ENCODE measurements at places on chromosomes 7 and 10.

- no peak for DNase-seq
Measured at GRCh38 chr10:122530177-122530576, 30.4 kb upstream of the DMBT1 start.

- no peak for DNase-seq
Measured at GRCh38 chr7:107690611-107691010, 30.0 kb downstream of the SLC26A4 start.

DNA sequence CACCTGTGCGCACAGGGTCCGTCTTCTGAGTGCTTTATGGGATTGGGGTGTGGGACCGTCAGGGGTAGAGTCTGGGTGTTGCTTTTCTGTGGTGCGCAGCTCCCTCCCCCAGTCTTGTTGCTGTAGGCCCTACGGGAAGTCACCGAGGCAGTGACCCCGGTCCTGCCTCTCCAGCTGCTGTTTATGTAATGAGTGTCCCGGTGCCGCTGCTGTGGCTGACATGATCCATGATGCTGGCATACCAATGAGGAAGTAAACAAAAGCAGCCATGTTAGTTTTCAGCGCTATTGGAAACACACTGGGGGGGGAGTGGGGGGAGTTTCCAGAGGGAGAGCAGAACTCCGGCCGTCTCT, 1.1 kb downstream of the TRIM8 start:
- DNase-seq, result no peak

DNA sequence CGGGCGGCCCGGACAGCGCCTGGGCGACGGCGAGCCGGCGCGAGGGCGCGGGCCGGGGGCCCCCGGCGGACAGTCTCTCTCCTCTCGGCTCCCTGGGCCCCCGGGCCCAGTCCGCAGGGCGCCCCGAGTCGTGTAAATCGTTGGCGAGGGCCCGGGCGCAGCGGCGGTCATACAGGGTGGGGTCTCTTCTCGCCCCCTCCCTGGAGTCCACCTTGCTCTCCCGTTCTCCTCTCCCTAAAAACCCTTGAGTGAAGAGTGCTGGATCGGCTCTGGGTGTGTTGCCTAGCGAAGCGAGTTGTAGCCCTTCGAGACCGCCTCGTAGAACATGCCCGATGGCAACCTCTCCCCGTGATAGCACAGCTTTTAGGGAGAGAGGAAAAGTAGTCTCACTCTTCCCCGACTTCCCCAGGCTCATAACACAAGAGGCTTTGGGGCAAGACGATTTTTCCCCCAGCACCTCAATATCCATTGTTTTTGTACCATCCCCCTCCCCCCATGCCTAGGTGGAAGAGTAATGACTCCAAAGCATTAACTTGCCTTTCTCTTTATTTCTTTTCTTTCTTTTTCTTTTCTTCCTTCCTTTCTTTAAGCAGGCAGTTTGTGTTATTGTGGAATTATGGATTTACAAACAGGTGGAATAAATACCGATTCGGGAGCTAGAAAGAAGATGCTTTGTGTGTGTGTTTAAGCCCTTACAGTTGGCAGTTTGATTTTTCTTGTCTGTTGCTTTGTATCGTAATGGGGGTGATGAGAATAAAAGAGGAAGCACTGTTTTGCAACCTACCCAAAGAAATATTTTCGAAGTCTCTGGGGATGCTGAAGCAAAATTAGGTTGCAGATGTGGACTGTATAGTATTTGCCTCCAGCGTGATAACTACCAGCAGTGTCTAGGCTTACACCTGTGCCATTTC, 822 bp downstream of the SHOC2 start:
- no peak for DNase-seq

GRCh38 chr7:1873857-1874589, 203.9 kb downstream of the ELFN1 start:
- DNase-seq, result no peak

- DNase-seq, result no peak
Measured at GRCh38 chr10:61284222-61284890, 168.8 kb downstream of the TMEM26 start.

- no peak for DNase-seq
Measured at GRCh38 chr10:71344993-71345480, 26.0 kb downstream of the SLC29A3 start.

DNA sequence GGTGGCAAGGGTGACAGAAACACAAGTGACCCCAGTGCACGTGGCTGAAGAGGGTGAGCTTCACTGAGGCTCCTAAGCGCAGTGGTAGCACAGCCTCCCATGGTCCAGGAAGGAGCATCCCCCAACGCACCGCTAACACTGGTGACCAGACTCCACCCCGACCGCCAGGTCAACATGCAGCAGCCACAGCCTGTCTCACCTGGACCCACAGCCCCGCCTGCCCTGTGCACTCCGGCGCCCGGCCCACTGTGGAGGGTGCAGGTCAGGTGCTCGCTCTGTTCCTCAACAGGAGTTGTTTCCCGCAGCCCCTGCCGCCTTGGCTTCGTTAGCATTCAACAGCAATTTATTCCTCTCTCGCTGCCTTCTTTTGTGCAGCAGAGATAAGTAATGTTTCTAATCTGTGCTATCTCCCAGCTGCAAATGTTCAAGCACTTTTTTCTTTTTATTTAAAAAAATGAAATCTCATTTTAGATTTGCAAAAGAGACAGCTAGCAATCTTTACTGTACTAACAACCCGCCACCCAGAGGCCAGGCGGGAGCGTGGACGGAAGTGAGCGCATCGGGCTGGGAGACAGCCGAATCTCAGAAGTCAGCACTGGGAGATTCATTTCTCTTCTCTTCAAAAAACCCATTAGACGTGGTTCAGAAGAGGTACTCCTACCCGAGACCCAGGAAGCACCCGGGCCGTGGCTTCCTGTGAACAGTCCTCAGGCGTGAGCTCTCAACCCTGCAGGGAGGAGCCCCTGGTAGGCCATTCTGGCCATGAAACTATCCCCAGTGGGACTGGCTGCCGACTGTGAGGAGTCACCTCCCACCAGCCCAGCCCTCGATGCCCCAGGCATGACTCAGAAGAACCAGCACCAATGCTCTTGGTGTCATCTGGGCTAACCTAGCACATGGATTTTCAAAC, 133.4 kb downstream of the MAD1L1 start:
- DNase-seq, result no peak

- no peak for DNase-seq
Measured at GRCh38 chr10:90195288-90195840, 494.0 kb downstream of the KIF20B start.

GRCh38 chr7:90692947-90693346, 96.8 kb downstream of the CDK14 start:
- DNase-seq, result no peak

DNA sequence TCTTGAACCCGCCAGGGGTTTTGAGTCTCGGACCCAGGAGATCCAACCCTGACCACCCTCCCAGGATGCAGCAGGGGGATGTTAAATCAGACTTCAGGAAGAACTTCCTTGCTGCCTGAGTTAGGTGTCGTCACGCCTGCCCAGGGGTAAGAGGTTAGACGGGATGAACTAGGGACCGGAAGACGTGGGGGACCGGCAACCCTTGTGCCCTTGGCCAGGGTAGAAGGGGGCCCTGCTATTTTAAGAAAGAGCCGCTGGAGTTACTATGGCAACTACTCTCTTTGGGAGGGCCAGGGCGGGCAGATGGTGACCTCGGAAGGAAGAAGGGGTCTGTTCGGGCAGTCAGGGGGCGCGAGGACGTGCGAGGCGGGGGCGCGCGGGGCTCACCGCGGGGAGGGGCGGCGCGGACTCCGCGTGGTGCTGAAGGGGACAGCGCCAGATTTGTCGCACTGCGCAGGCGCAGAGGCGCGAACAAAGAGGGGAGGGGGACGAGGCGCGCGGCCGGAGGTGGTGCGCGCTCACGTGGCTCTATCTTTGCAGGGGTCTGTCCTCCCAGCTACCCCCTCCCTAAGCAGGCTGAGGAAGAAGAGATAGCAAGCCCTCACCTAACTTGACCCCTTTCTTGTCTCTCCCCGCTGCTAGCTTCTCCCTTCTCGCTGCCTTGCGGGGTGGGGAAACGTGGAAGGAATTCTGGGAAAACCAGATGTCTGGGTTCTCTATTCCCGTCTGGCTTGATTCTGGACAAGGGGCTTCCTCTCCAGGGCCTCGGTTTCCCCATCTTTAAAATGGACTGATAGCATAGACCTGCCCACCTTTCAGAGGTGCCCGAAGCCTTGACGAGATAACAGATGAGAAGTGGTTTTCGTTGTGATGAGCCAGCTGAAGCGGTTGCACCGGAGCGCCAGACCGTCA, 940 bp upstream of the PSD start:
- DNase-seq, result no peak

DNA sequence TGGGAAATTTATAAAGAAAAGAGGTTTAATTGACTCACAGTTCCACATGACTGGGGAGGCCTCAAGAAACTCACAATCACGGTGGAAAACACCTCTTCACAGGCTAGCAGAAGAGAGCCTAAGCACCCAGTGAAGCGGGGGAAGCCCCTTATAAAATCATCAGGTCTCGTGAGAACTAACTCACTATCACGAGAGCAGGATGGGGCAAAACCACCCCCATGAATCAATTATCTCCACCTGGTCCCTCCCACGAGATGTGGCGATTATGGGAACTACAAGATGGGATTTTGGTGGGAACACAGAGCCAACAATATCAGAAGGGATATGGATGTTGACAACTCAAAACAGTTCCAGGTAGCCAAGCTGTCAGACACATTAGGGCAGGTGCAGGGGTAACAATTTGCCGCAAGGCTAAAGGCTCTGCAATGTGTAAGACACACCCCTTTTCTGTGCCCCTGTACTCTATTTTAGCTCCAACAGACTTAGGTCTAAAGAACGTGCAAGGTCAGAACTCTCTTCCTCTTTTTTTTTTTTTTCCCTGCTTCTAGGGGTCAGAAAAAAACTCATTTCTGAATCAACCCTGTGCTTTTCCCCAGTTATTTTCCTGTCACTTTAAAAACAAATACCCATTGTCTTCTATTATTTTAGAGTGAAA, 30.7 kb upstream of the RBM20 start:
- no peak for DNase-seq

GRCh38 chr7:33903791-33904680, 1.3 kb upstream of the BMPER start:
- no peak for DNase-seq

DNA sequence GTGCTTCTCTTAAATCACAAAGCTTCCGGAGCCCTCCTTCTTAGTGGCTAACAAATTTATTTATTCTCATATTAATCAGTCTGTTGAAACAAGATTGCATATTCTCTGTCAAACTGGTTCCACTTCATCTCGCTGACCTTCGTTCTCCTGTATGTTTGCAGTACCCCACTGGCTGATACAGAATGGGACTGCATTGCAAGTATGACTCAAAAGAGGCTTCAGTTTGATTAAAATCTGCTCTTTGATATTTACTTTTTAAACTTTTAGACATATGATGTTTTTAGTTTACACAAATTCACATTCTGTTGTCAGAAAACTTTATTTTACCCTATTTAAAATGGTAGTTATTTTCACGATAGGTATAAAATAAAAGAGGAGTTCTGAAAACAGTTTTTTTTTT, 14.3 kb upstream of the ARHGAP12 start:
- DNase-seq, result no peak

GRCh38 chr7:38950309-38950708, 27.4 kb upstream of the POU6F2 start:
- DNase-seq, result no peak

- DNase-seq, result peak; percentile 0
Measured at GRCh38 chr7:133253519-133253875, 619 bp downstream of the EXOC4 start.

DNA sequence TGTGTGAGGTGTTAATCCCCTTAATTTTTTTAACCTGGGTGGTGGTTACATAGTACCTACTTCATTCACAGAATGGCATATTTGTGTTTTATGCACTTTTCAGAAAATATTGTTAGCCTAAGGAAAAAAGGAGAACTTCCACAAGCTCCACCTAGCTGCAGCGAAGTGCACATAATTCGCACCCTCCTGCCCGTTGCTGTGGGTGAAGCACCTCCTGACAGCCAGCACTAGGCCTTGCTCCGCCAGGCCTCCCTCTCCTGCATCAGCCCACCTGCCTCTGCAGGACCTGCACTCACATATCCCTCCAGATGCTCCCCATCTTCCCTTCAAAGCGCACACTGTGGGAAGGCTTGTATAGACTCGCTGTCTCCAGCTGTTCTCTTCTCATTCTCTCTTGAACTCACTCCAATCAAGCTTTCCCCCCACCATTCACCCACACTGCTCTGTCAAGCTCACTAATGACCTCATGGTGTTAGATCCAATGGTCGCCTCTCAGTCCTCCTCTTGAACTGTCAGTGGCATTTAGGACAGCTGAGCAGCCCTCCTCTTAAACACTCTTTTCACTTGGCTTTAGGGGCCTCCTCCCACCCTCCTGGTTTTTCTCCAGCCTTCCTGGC, 20.7 kb upstream of the GRID1 start:
- no peak for DNase-seq

DNA sequence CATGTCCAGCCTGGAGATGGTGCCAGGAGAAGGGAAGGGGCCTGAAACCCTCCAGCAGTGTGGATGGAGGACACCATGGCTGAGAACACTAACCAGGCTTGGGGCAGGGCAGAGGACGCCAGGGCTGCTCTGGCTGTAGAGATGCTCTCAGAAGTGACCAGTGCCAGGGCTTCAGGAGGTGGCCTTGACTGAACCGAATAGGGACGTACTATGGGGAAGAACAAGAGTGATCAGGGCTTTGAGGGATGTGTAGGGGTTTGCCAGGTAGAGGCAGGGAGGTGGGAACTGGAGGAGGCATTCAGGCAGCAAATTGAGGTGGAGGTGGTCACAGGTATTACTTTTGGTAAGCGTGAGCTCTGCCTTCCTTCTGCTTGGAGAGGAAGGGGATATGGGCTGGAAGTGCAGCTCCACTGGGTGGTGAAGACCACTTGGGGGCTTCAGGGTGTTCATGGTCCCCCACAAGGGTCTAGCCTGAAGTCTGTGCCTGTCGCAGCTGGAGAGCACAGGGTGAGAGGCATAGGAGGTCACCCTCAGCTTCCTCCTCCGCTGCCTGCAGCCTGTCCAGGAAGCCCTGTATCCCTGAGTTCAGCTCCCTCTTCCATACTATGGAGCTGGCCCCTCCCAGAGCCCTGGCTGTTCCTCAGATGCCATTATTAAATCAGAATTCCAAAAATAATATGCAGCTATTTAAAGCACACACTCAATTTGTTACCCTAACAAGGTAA, 27.8 kb downstream of the ADCY1 start:
- DNase-seq, result no peak

- no peak for DNase-seq
Measured at GRCh38 chr7:44306606-44307005, 18.8 kb downstream of the CAMK2B start.

DNA sequence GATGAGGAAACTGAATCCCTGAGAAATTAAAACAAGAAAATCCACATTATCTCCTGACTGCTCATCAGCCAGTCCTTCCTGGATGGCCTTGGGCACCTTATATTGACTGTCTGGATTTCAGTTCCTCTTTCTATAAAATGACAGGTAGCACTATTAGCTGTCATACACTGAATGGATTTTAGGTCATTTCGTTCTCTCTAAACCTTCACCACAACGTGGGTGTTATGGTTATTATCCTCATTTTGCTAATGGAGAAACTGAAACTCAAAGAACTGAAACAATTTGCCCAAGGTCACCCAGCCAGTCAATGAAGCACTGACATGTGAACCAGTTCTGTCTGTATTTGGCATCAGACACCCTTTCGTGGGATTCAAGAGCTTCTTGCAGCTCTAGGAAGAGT, 193.8 kb downstream of the CYP26A1 start:
- DNase-seq, result no peak

Data from stimulated activated CD8-positive, alpha-beta memory T cell treated with anti-CD3 and anti-CD28 coated beads, Interleukin-2, amount 100 ng/mL, for 48 hours (primary cell).